ENCODE measurements at places on chromosomes 6 and 20.

DNA sequence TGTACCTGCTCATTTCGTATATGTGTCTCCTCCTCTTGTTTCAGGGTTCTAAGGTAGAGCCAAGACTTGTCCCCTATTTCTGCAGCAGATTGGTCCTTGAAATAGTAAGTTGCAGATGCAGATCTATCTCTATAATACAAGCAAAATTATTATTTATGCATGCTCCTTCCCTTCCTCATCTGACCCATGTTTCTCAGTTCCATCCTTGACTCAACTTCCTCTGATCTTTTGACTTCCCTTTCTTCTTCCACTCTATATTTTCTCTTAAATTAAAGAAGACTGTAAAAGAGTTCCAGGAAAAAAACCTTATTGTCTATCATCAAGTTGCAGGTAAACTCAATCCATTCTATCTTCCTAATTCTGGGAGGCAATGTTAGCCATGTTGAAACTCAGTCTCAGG is 23.7 kb downstream of the PLA2G7 start:
- DNase-seq: no peak

- peak; percentile 93 for DNase-seq
Observed at GRCh38 chr6:161257793-161258457, 15.9 kb downstream of the AGPAT4 start.

DNA sequence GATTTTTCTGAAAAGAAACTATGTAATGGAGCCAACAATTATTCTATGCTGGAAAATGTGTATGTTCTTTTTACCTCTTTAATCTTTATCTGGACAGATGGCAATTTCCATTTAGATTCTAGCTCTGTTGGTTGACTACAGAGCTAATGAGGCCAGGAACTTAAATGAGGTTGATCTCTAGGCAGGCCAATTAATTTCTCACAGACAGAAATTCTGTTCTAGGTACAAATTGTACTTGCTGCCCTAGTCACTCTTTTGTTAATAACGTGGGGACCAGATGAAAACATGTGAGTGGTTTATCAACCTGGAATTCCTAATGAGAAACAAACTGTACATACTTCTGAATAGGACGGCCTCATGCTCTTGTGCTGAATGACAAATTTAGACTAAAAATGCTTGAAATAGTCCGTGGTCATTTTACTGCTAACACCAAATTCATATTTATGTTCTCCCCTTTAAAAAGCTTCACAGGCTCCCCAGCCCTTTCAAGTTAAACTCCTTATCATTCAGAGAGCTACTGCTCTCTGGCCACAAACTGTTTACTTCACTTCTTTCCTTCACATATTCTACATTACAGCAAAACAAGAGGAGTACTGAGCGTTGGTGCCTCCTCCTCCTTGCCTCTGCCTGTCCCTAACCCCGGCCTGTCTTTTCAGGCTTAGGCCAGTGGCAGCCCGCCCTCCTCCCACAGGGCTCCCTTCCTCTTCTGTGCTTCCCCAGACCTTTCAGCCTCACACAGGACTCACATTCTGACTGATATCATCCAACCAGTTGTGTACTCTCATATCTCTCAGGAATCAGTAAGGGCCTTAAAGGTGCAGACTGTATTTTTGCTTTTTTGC is 41.4 kb downstream of the DTNBP1 start:
- DNase-seq: no peak

DNA sequence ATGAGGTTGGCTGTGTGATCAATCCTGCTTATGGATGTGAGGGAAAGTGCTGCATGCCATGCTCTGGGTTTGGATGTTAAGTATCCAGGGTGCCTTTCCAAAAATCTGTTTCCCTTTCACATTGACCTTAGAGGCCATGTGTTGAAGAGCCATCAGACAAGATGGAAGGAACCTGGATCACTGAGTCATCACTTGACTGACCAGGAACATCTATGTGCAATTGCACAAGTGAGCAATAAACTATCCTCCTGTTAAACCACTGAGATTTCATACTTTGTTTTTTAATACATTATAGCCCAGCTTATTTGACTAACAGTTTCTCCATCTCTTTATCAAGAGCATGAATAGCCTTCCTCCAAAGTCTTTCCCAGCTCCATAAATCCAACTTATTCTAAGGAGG is 17.8 kb upstream of the TMEM14A start:
- DNase-seq: no peak

- no peak for DNase-seq
Observed at GRCh38 chr6:18464176-18464575, 77.0 kb downstream of the RNF144B start.

DNA sequence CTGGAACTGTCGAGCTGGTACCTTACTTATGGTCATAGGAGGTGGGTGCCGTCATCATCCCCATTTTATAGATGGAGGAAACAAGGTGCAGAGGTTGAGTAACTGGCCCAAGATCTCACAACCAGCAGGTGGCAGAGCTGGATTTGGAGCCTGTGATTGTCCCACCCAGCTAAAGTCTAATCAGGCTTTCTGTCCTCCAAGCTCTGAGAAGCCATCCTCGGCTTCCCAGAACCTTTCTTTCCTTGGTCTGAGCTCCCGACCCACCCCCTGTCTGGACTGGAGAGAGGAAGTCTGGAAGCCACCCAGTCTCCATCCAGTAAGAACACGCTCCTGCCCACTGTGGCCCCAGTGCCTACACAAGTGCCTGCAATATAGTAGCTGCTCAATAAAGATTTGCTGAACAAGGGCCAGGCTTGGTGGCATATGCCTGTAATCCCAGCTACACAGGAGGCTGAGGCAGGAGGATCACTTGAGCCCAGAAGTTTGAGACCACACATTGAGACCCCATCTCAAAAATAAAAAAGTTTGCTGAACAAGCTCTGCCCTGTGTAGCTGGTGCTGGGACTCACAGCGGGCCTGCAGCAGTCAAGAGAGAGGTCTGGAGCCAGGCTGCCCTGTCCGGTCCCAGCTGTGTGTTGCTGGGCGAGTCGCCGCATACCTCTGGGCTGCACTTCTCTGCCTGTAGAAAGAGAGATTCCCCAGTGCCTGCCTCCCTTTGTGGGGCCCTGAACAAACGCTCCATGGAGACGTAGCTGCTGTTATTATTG is 32.5 kb upstream of the DLGAP4 start:
- DNase-seq: no peak

GRCh38 chr6:136784271-136784664 is 8.0 kb downstream of the MAP3K5 start:
- no peak for DNase-seq

GRCh38 chr6:34926655-34927054 is 37.6 kb downstream of the ANKS1A start:
- no peak for DNase-seq

DNA sequence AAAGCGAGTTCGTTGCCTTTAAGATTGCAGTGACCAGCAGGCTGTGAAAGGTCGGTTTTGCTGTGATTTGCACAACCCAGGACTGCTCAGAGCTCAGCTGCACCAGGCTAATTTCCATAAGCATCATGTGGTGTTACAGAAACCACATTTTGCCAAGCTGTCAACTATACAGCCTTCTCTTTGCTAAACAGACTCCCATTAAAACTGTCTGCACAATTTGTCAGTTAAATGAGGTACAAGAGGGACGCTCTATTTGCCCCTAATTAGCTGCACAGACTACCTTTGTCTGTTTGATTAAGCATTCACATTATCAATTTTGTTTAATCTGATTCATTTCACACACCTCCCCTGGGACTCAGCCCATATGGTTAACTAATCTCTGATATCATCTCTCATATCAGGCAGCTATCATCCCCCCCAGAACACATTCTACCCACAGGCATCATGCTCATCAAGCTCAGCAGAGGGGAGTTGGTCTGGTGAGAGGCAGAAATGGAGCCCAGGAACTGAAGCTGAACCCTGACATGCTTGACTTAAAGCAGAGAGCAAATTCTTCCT is 62.1 kb downstream of the OLIG3 start:
- DNase-seq: no peak

- DNase-seq: no peak
Observed at GRCh38 chr20:49987015-49987867, 4.5 kb downstream of the SNAI1 start.

DNA sequence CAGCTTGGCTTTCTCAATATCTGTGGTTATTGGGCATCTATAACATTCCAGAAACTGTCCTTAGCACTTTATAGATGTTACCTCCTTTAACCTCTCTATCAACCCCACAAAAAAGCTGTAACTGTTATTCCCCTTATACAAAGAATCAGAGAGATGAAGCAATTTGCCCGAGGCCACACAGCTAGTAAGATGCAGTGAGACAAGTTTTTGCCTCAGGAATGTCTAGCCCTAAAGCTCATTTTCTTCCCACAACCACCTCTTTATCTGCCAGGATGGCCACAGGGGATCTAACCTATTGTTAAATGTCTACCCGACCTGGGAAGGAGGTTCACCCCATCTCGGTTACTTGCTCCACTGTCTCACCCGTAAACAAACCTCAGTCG is 31.9 kb upstream of the TCP11 start:
- DNase-seq: no peak

DNA sequence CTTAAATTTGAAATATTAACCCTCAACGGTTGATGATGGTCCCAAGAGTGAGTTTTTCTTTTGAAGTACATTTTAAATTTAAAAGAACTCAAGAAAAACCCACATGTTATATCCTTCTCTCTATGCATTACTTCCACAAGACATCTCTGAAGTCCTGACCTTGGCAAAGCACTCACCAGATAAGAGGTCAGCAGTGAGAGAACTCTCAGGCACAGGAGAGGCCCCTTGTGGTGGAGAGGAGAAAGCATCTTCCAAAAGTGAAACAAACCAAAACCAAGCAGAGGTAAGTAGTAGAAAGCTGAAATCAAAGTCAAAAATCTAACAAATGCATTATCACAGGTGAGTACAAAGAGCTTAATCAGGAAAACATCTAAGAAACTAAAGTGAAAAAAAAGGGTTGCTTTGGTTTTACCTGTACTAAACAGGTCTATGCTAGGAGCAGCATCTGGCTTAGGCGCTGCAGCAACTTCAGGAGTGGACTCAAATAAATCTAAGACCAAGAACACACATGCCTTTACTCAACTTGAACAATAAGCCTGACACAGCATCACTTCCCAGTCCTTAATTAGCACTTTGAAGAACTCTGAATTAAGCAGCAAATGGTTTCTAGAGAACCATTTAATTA is 80.5 kb downstream of the PRSS35 start:
- no peak for DNase-seq

DNA sequence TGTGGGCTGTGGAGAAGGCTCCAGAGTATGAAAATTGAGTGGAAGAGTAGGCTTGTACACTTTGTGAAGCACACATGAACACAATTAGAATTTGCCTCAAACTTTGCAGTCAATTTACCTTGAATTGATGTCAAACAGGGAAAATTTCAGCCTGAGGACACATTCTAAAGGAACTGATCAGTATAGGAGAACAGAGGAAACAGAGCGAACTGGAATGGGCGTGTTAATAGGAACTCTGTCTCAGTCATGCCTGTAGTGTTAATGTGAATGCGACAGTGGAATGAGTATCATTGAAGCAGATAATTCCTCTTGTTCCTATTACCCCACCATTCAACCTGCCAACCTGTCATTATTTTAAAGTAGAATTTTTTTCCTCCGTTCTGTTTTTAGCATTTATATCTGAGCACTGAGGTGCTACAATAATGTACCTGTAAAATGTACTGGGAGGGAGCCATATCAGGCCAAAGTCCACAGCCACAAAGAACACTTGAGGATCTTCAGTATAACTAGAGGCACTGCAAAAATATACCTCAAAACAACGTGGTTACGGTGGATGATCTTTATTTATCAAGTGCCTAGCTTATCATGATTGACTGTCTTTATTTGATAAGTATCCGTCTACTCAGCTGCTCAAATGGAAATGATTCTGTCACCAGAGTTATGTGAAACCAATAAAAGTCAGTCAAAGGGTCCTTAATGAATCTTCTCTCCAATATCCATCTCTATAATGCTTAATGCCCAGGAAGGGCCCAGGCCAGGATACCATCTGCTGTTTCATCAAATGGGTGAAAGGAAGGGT is 125.3 kb upstream of the STMND1 start:
- no peak for DNase-seq

DNA sequence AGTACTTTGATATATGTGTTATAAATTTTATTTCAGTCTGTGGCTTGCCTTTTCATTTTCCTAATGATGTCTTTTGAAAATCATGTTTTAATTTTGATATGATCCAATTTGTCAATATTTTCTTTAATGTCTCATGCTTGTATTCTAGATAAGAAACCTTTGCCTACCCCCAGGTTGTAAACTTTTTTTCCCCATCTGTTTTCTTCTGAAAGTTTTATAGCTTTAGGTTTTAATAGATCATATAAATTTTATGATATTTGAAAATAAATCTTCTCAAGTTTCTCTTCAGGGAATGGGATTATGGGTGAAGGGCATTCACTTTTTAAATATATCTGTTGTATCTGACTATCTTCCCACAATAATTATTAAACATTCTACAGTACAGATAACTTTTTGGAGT is 66.7 kb downstream of the SESN1 start:
- no peak for DNase-seq

DNA sequence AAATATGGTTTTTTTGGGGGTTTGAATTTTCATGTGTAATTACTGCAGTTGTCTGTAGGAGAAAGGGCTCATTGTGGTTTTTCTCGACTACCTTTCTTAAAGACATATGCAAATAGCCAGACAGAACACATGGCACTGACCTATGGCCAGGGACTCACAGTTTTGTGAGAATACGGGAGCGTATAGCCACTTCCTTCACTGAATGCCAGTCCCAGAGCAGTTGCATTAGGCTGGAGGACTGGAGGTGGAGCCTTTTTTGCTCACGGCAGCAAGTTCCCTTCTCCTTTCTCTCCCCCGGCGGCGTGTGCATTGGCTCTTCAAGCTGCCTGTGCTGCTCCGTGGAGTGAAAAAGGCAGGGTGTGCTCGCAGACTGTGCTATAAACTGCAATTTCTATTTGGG is 114.9 kb downstream of the AKAP7 start:
- peak; percentile 12 for DNase-seq

GRCh38 chr6:99219788-99220187 is 129.7 kb downstream of the FAXC start:
- no peak for DNase-seq

GRCh38 chr20:11917663-11918062 is at the start of gene BTBD3:
BTBD3 (plus strand) TSS chr20:11917893; CDS start chr20:11918276, 383 bp downstream.
- peak; percentile 34 for DNase-seq

Data from astrocyte of the cerebellum (primary cell).